NCI-H748 treated with DMSO at 0.1 percent for 48 hours (cell line): ENCODE measurements at places on chromosomes 5 and 9.
A peak's percentile ranks its signal among the peaks of the same experiment; 100 is the strongest.

- no peak for DNase-seq
These were observed 114.7 kb upstream of the RIOK2 start for GRCh38 chr5:97297704-97298091.

DNA sequence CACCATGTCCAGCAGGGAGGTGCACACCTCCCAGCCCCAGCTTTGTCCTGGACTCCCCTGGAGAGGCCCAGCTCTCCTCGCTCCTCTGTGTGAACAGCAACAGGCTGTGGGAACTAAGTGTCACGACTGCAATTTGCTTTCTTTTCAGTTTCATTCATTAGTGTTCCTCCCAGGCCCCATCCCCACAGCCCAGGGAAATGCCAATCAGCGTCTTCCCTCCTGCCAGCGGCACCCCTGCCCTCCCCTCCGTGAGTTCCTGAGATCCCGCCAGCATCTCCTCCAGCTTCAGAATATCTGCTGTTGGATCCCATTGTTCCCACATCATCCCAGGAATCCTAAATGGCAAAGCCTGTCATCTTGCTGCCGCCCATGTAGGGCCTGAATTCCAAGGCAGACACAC is 13.1 kb upstream of the RPL26L1 start:
- no peak for DNase-seq

GRCh38 chr5:122228728-122229392 is 83.2 kb upstream of the SNCAIP start:
- DNase-seq = no peak

- DNase-seq = peak; percentile 30
These were observed 6.5 kb upstream of the TLE4 start for GRCh38 chr9:79565245-79565644.

DNA sequence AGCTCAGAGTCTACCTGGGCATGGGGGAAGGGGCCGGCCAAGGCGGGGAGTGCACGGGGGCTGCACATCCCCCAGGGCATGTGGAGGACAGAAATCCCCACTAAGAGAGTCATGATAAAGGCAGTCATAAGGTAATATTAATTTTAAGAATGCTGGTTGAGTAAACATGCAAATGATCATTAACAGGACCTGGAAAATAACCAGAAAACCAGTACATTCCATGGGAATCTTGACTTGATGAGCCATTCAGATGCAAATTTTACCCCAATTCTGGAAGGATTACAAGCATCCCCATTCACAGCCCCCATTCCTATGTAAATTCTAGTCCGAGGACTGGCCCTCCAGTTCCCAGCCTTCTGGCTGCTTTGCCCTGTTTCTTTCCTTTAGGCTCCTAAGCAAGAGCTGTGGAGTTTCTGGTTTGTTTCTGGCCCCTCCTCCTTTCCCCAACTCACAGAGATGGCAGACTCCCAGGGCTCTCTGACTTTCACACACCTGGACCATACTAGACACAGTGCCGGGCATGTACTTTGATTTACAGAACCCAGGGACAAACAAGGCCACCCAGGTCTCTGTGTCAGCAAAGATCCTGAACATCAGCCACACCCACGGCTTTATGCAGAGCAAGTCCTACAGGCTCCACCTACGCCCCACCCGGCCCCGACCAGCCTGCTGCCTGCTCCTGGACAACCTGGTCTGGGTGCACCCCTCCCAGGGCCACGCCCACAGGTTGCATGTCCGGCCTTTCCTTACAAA is 62.7 kb downstream of the SEMA4D start:
- peak; percentile 52 for DNase-seq

DNA sequence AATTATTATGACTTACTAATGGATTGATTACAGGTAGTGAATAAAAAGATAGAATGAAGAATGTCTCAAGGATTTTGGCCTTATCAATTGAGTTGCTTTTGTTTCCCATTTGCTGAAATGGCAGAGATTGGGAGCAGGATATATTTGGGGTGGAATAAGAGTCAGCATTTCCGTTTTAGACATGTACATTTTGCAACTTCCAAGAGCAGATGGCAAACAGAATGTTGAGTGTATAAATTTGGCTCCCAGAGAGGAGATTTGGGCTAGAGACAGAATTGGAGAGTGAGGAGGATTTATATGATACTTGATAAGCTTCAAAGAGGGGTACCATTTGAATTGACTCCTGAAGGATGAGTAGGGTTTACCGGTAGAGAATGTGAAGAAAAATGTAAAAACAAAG is 437.9 kb upstream of the PAPPA start:
- DNase-seq = no peak

- no peak for DNase-seq
These were observed 669.1 kb upstream of the CDH6 start for GRCh38 chr5:30524428-30524827.

GRCh38 chr5:32654427-32654826 is 56.7 kb upstream of the NPR3 start:
- DNase-seq = no peak

DNA sequence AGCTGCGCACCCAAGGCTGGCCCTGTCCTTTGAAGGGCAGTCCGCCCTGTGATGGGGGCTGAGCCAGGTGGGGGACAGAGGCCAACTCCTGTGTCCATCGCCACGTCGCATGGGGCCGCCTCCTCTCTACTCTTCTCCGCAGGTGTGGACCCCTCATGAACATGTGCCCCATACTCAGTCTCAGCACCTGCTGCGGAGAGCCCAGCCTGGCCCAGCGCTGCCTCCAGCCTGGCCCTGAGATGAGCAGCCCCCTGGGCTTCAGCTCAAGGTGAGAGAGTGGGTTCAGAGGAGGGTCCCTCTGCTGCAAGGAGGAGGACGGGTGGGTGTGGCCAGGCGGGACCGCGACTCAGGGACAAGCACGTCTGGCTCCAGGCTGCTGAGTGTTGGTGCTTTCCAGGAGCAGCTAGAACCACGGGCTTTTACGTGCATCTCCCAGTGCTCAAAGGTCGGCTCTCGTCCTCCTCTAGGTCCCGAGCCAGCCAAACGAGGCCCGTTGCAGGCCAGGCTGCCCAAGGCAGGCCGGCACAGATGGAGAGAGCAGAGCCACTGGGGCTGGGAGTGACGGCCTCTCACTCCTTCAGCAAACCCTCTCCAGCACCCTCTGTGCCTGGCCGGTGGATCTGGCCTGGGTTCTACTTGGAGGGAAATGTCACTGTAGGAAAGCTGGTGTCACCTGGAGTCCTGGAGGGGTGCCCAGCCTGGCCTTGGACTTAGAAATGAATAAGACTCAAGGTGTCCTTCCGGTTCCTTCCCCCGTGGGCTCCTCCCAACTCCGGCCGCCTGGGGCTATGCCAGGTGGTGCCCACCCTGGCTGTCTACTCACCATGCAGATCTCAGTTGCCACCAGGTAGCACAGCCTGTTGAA is 48.9 kb upstream of the RNF130 start:
- DNase-seq = no peak
